Common myeloid progenitor, CD34-positive (primary cell): ENCODE measurements at places on chromosomes 7 and 10.
A peak's percentile ranks its signal among the peaks of the same experiment; 100 is the strongest.

- no peak for DNase-seq
These were observed 70.9 kb upstream of the CCDC71L start for GRCh38 chr7:106731646-106732444.

DNA sequence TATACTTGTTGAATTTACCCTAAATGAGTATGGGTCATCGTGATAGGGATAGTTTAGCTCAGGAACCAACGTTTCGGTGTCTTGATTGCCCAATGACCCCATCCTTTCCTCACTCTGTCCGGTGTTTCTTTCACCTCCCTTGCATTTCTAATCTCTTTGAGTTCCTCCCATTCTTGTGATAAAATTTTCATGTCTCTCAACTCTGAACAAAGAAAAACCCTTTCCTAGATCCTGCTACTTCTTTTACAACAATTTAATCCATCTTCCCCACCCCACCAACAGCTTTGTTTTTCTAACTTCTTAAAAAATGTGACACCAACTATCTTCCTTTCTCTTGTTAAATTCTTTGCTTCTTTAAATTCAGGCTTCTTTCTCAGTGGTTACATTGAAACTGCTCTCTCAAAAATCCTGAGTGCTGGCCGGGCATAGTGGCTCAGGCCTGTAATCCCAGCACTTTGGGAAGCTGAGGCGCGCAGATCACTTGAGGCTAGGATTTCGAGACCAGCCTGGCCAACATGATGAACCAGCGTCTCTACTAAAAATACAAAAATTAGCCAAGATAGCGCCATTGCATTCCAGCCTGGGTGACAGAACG is 130.3 kb upstream of the MINDY3 start:
- no peak for DNase-seq

GRCh38 chr7:27735165-27735564 is 4.8 kb upstream of the TAX1BP1 start:
- no peak for DNase-seq

DNA sequence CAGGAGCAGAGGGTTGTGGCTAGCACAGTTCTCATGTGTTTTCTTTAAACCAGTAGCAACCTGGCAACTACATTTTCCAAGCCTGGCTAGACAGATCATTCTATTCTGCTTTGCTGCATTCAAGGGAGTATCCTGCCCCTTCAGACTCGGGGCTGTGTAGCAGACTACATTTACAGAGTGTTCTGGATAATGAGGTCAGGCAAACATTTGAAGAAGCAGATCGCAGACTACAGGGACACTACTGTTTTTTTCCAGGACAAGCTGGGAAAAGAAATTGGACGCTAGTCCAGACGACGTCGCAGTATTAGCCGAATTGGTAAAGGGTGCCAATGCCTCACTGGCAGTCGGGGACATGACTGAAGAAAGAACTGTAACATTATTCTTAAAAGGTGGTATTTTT is 61.0 kb upstream of the PAPSS2 start:
- no peak for DNase-seq

GRCh38 chr7:4052130-4052529 is 630.0 kb upstream of the FOXK1 start:
- DNase-seq: no peak

DNA sequence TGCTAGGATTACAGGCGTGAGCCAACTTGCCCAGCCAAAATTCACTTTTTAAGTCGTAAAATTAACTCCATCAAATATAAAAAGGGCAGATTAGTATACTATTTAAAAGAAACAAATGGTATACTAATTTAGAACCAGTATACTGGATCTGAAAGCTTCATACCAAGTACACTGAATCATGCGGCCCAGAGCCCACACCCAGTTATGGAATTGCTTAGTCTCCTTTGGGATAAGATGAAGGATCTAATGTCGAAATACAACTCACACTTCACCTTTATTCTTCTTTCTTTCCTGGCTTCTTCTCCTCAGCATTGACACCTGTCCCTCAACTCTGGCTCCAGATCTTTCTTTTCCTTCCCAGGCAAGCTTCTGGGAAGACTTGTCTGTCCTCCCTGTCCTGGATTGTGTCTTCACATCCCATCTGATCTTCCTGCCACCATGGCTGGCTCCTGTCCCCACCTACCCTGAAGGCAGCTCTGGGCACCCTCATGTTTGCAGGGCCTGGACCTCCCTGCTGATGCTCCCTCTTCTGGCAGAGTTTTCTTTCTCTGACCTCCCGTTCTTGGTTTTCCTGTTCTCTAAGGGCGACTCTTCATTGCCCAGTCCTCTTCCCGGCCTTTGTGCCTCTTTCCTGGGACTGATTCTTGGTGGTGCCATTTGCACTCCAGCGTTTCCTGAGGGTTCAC is 57.8 kb upstream of the CTBP2 start:
- DNase-seq: peak; percentile 23

- DNase-seq: peak; percentile 88
These were observed 10.5 kb upstream of the ACSM6 start for GRCh38 chr10:95183271-95184230.

GRCh38 chr10:87619705-87620104 is 40.0 kb upstream of the PAPSS2 start:
- DNase-seq: no peak

DNA sequence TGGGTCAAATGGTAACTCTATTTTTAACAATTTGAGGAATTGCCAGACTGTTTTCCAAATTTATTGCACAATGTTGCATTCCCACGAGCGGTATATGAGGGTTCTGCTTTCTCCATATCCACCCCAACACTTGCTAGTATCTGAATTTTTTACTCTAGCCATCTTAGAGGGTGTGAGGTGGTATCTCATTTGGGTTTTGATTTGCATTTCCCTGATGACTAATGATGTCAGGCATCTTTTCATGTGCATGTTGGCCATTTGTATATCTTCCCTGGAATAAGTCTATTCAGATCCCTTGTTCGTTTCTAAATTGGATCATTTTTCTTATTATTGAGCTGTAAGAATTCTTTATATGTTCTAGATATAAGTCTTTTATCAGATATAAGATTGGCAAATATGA is 97.7 kb downstream of the TPK1 start:
- DNase-seq: no peak

DNA sequence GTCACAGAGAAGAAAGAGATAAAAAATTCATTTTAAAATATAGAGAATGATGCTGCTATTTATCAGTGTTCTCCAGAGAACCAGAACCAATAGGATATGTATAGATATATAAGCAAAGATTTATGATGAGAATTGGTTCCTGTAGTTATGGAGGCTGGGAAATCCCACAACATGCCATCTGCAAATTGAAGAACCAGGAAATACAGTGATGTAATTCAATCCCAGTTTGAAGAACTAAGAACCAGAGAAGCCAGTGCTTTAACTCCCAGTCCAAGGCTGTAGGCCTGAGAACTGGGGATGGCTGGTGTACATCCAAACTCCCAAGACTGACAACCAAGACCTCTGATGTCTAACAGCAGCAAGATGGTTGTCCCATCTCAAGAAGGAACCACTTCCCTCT is 192.9 kb upstream of the PLXDC2 start:
- no peak for DNase-seq

DNA sequence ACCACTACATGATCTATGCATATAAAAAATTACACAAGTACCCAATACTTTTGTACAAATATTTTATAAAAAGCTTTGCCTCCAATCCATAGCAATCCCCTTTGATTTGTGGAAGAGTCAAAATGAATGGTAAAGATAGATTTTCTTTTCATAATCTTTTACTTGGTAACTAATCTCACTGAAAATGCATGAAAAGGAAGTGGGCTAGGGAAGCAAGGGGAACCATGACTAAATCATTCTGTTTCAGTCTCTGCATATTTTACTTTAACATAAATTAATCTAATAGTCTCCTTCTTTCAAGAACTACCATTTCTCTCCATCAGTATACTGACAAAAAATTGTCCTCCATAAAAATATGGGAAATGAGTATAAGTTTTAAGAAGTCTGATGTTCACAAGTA is 96.9 kb downstream of the TES start:
- no peak for DNase-seq

- DNase-seq: no peak
These were observed 6.0 kb downstream of the FXYD4 start for GRCh38 chr10:43377424-43377883.

DNA sequence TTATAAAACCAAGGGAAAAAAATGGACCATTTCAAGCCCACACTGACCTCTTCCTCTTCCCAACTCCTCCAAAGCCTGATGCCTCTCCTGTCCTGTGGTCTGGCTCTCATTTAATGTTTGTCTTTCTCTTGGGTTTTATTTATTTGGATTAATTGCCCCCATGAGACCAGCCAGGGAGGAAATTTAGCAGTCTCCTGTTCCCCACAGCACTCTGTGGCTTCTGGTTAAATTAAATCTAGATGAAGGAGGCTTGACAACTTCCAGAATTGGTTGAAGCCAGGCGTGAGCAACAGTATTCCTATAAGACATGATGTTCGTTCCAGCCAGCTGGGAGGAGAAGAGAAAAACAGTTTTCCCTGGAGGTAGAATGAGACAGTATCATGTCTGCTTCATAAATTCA is 15.1 kb upstream of the PRLHR start:
- DNase-seq: no peak

GRCh38 chr10:71968553-71969474 is 4.6 kb downstream of the CHST3 start:
- no peak for DNase-seq

DNA sequence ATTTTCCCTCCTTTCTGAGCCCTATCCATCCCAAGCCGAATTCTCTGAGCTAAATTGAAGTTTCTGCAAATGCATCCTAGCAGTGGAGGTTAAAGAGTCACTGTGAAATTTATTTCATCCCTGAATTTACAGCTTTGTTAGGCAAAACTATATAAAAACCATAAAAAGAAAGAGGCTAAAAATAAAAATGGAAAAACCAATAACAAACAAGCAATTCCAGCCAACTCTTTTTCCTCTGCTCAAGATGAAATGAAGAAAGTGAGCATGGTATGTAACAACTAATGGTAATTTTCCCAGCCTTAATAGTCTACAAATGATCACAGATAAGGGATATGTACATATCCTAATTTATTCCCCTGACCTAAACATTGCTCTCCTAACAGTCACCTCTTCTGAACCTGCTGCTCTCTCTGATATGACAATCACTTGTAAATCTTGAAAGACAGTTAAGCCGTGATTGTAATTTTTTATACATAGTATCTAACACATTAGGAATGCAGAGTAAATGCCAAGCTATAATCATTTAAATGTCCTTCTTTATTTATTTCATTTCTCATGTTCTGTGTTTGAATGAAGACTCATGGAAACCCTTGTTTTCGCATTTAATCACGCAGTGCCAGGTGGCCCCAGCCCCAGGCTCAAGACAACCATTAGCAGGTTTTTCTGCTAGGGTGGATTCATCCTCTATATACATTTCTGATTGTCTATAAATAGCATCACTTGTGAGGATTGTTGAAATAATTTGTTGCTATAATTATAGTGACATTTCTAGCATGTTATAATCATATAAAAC is 48.6 kb upstream of the NRP1 start:
- DNase-seq: no peak

DNA sequence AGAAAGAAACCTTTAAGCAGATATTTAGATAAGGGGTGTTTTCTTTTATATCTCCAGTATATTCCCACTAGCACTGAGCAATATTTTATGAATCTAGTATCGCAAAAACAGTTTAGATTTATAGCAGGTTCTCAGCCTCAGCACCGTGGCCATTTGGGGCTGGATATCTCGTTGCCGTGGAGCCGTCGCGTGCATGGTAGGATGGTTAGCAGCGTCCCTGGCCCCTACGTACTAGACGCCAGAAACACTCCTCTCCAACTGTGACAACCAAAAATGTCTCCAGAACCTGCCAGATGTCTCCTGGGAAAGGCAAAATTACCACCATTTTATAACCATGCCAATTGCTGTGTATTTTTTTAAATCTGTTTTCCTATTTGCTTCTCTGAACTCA is 172.9 kb downstream of the CACNB2 start:
- no peak for DNase-seq

DNA sequence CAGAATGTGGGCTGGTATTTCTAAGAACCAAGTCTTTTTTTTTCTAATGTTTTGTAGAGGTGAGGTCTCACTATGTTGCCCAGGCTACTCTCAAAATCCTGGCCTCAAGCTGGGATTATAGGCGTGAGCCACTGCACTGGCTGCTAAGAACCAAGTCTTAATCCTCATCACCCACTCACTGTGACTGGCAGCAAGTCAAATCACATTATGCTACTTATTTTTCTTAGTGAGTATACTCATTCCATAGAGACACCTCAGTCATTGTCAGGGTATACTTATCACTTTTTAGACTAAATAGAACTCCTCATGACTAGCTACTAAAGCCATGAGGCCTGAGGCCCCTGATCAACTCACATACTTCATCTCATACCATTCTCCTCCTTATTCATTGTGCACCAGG is 116.1 kb downstream of the STRA8 start:
- DNase-seq: no peak

DNA sequence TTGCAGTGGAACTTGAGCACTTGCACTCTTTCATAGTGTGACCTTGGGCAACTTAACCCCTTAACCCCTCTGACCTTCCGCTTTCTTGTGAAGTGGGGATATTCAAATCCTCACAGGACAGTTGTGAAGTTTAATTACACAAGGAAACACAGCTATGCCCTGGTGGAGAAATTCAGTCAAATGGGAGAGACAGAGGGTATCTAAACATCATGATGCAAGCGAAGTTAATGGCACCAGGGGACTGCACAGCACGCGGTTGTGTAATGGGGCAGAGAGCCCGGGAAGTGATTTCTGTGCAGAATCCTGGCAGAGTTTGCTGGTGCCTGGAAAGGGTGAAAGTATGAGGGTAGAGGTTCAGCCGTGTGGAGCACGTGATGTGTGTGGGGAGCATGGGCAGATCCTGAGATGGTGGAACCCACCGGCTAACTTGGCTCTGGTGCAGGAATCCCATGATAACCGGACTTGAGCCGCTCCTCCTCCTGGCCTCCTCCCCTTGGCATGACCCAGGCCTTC is 51.7 kb downstream of the SNX10 start:
- DNase-seq: no peak

GRCh38 chr7:150988230-150989226 is 2.3 kb upstream of the NOS3 start:
- DNase-seq: peak; percentile 82

DNA sequence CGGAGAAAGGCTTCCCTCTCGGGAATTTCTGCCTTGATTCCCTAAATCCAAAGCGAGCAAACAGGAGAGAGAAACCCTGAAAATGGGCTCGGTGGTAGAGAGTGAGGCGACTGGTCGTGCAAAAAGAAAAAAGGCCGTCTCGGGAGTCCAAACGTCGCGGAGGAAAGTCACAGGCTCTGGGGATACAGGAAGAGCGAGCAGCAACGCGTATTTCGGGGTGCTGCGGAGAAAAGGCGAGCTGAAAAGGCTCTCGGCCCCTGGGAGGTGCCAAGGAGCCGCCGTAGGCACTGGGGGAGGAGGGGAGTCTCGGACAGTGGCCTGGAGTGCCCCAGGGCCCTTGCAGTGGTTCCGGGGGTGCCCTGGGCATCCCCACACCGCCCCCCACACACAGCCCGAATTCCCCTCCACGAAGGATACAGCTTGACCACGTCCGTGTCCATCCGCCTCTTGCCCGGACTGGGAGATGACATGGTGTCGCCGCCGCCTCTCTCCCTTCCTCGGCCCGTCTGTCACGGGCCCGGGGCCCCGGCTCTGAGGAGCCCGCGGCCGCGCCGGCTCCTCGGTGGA is 591 bp downstream of the UBE2H start:
- DNase-seq: no peak

GRCh38 chr10:129915526-129916378 is 48.3 kb downstream of the EBF3 start:
- DNase-seq: no peak

GRCh38 chr7:104089612-104090011 is 100.2 kb upstream of the RELN start:
- no peak for DNase-seq
